ENCODE measurements at places on chromosomes 6 and 20. TPM values are rescaled to one million over a fixed set of nuclear protein-coding genes. Genes with fewer than 3 reads are reported as not detected.

DNA sequence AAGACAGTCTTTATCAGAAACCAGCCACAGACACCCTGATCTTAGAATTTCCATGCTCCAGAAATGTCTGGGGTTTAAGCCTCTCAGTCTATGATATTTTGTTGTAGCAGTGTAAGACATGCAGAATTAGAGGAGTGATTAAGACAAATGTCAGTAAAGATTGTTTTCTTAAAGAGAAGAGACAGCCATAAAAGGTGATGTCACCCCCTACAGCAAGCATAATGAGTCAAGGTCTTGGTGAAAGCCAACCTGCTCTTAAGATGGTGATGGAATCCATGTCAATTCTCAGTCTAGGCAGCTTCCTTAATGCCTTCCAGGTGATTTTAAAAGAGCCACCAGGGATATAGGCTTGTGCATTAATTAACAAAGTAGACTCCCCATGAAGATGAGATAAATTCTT is 849.9 kb upstream of the EPHA7 start:
- DNase-seq = no peak
- H3K36me3 ChIP-seq = peaks cover 14% of the 10 kb centered on the region
- no peak overlapping the region for H3K27ac ChIP-seq
- H3K4me3 ChIP-seq = no peak overlapping the region
- H3K27me3 ChIP-seq = no peaks in the 10 kb centered on the region

- peak overlapping the region; percentile 26 for H3K4me3 ChIP-seq
- no peak for DNase-seq
- H3K4me1 ChIP-seq = peaks cover 28% of the 10 kb centered on the region
- no peaks in the 10 kb centered on the region for H3K27me3 ChIP-seq
- no peaks in the 10 kb centered on the region for H3K36me3 ChIP-seq
These were observed 28.0 kb upstream of the TULP4 start for GRCh38 chr6:158284007-158284875.

GRCh38 chr6:136728976-136729515 is 63.2 kb downstream of the MAP3K5 start:
- peaks cover 5% of the 10 kb centered on the region for H3K36me3 ChIP-seq
- no peaks in the 10 kb centered on the region for H3K27me3 ChIP-seq
- DNase-seq = no peak
- H3K4me3 ChIP-seq = no peak overlapping the region
- H3K27ac ChIP-seq = peak overlapping the region; percentile 2

DNA sequence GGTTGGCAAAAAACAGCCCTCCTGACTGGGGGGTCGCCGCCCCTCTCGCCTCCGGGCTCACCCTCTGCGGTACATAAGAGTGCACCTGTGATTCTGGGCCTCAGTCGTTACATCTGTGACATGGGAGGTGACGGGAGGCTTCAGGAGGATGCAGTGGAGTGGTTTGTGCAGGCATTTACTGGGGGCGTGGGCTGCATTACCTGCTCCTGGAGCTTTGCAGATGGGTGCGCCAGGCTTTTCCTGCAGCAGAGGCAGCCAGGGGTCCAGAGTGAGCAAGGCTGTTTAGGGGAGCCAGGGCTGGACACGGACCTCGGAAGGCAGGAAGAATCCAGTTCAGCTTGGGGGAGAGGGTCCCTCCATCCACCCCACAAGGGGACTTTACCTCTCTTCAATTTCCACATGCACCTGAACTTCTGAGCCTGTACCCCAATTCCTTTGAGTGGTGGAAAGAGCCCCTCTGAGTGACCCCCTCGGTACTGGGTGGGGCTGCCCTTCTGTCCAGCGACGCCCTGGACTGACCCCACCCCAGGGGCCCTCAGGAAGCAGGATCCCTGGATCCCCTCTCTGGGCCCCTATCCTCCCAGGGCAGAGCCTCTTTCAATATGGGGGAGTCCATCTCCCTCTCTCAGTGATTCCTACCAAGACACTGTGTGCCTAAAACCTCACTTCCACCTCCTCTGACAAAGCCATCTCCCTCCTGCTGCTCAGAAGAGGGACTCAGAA is 134.0 kb downstream of the TAF4 start:
- no peak overlapping the region for H3K27ac ChIP-seq
- peaks cover 11% of the 10 kb centered on the region for H3K4me1 ChIP-seq
- H3K36me3 ChIP-seq = no peaks in the 10 kb centered on the region
- H3K4me3 ChIP-seq = no peak overlapping the region
- no peak for DNase-seq

DNA sequence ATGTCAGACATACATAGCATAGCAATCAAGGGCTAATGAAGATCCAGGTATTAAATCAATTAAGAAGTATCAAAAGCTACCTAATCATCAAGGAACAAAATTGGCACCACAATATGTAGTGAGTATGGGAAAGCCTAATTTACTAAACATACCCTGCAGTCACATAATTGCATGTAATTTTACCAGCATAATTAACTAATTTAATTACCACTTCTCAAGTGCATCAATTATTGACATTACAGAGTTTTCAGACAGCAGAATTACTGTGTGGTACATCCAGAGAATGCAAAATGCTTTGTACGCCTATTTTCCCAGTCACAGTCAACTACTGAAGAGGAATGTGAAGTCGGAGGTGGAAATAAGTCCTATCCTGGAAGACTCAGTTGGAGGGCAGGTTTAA is 279.0 kb upstream of the ID4 start:
- no peak overlapping the region for H3K27ac ChIP-seq
- H3K4me3 ChIP-seq = no peak overlapping the region
- H3K36me3 ChIP-seq = no peaks in the 10 kb centered on the region
- H3K27me3 ChIP-seq = no peaks in the 10 kb centered on the region
- no peaks in the 10 kb centered on the region for H3K4me1 ChIP-seq

DNA sequence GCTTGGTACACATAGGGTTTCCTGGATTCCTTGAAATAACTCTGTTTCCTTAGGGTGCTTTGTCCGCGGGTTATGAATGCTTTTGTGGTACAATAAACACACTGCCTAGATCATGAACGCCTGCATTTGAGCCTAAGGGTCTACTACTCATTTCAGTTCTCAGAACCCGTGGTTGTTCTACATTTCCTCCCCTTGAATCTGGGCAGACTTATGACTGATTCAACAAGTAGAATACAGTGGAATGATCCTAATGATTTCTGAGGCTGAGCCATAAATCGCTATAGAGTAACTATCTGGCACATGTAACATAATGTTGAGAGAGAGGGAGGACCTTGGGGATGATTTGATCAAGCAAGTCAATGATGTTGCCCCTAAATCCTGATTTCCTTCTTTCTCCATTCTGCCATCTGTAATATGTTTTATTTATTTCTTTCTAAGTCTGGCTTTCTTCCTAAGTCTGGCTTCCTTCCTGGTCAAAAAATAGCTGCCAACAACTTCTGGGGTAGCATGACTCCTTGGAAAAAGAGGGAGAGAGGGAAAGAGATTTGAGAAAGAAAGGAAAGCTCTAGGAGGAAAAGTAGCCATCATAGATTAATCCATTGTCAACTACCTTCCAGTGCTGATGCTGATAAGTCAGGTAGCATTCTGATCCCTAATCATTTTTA is 23.0 kb downstream of the ABRACL start:
- no peak for DNase-seq
- H3K27ac ChIP-seq = no peak overlapping the region
- no peak overlapping the region for H3K4me3 ChIP-seq
- H3K36me3 ChIP-seq = no peaks in the 10 kb centered on the region

DNA sequence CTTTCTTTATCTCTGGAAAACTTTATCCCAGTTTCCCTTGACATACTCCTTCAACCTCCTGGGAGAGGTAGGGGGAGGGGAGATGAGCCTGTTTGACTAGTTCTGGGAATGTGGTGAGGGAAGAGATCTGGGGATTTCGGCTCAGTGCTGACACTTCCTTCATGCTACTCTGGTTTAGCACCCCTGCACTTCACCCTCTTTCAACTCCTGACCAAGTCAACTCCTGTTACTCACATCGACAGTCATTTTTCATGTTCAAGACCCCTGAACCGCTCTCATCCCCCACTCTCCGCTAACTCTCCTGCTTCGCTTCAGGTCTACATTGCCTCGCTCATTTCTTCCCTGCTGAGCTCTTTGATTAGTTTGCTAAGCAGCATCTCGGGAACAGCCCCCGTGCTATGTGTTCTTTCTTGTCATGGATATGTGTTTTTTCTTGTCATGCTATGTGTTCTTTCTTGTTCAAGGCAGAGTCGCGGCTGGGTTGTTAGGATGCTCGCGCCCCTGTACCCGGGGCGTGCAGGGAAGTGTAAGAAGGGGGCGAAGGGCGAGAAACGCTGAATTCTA is 16.6 kb upstream of the TRIM27 start:
- peaks cover 53% of the 10 kb centered on the region for H3K4me1 ChIP-seq
- peak overlapping the region; percentile 99 for H3K27ac ChIP-seq
- H3K36me3 ChIP-seq = no peaks in the 10 kb centered on the region
- no peaks in the 10 kb centered on the region for H3K27me3 ChIP-seq
- no peak for DNase-seq

GRCh38 chr20:64188682-64189529 is 24.7 kb downstream of the MYT1 start:
- H3K27me3 ChIP-seq = peaks cover 7% of the 10 kb centered on the region
- H3K4me3 ChIP-seq = no peak overlapping the region
- H3K4me1 ChIP-seq = peaks cover 14% of the 10 kb centered on the region
- H3K27ac ChIP-seq = no peak overlapping the region
- DNase-seq = no peak
- no peaks in the 10 kb centered on the region for H3K36me3 ChIP-seq

The IRF4 gene
- total RNA-seq = 388 TPM

The EPPIN gene
- not detected for total RNA-seq
